ENCODE measurements at places on chromosomes 12 and 14. TPM values are rescaled to one million over a fixed set of nuclear protein-coding genes. Genes with fewer than 3 reads are reported as not detected.

Gene AQP6
- total RNA-seq: not detected

Gene KRT6A
- 0.56 TPM for total RNA-seq

Gene TSHR
- total RNA-seq: not detected

Gene LHX5
- total RNA-seq: not detected

Gene PRB2
- not detected for total RNA-seq

Gene FOXA1
- 0.09 TPM for total RNA-seq

Gene BCL2L14
- total RNA-seq: not detected

Gene MANSC1
- total RNA-seq: 3.5 TPM

Gene DDN
- total RNA-seq: 0.09 TPM

Gene NPFF
- not detected for total RNA-seq

Gene DMAC2L
- total RNA-seq: 4.3 TPM

Gene MMP14
- 236 TPM for total RNA-seq

Data from endothelial cell of coronary artery (primary cell).